ENCODE measurements at places on chromosomes 1 and 21. TPM values are rescaled to one million over a fixed set of nuclear protein-coding genes. Genes with fewer than 3 reads are reported as not detected.

Gene KANK4
- total RNA-seq: not detected

Gene FAM43B
- total RNA-seq: under 0.01 TPM

Gene B4GALT3
- total RNA-seq: 17.5 TPM

Gene PTPN7
- total RNA-seq: 0.13 TPM

- no peak for DNase-seq
Measured at GRCh38 chr1:67691712-67692111, 6.7 kb downstream of the GADD45A start.

DNA sequence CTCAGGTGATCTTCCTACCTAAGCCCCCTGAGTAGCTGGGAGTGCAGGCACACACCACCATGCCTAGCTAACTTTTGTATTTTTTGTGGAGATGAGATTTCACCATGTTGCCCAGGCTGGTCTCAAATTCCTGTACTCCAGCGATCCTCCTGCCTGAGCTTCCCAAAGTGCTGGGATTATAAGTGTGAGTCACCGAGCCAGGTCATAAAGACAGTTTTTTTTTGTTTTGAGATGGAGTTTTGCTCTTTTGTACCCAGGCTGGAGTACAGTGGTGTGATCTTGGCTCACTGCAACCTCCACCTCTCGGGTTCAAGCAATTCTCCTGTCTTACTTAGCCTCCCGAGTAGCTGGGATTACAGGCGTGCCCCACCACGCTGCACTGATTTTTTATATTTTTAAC lies 42.1 kb downstream of the KIF1B start:
- no peak for DNase-seq

DNA sequence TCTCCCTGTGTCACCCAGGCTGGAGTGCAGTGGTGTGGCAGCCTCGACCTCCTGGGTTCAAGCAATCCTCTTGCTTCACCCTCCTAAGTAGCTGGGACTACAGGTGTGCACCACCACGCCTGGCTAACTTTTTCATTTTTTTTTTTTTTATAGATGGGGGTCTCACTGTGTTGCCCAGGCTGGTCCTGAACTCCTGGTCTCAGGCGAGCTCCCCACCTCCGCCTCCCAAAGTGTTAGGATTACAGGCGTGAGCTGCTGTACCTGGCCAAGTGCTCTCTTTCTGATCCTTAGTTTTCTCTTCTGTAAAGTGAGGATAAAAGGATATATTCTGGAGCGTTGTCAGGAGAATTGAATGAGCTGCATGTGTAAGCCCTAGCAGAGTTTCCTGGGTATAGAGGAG lies 68.7 kb downstream of the GALNT2 start:
- DNase-seq: no peak

DNA sequence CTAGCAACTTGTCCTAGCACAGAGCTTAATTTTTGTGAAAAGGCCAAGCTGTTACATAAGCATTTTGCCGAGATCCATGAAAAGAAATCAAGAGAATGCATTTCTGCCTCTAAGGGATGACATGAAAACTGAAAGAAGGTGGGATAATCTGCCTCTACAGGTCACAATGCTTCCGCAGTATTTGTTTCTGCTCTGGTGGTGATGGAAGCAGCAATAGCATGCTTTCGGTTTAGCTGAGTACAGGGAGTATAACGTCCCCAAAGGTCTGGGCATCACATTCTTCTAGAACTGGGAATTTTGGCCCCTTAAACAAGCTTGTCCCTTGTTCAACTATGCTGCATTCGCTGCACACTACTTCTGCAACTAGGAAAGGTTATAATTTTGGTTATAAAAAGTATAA lies 14.4 kb upstream of the MAGI3 start:
- DNase-seq: no peak

GRCh38 chr1:157403608-157404007 lies 148.7 kb downstream of the FCRL5 start:
- no peak for DNase-seq

- no peak for DNase-seq
Measured at GRCh38 chr1:119711804-119712341, at the start of gene PHGDH. PHGDH (plus strand) TSS chr1:119711934; CDS start chr1:119712023, 89 bp downstream.

GRCh38 chr1:156690675-156691036 lies 13.4 kb upstream of the NES start:
- no peak for DNase-seq

DNA sequence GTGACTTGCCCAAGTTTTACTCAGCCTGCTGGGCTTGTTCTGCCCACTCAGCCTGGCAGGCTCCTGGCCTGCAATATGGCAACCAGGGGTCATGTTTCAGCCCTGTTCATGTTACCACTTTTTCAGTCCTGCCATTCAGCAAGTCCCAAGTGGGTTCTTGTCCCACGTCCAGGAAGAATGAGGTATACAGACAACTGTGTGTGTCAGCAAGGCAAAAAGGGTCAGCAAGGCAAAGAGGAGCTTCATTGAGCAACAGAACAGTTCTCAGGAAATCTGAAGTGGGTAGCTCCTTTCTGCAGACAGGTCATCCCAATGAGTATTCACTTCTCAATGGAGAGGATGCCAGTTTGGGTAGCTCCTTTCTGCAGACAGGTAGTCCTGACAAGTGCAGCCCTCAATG lies 1233.3 kb upstream of the B3GALT2 start:
- no peak for DNase-seq
